ENCODE measurements at places on chromosomes 1 and 21.

GRCh38 chr1:98672189-98672588, 10.7 kb downstream of the SNX7 start:
- no peak for DNase-seq

DNA sequence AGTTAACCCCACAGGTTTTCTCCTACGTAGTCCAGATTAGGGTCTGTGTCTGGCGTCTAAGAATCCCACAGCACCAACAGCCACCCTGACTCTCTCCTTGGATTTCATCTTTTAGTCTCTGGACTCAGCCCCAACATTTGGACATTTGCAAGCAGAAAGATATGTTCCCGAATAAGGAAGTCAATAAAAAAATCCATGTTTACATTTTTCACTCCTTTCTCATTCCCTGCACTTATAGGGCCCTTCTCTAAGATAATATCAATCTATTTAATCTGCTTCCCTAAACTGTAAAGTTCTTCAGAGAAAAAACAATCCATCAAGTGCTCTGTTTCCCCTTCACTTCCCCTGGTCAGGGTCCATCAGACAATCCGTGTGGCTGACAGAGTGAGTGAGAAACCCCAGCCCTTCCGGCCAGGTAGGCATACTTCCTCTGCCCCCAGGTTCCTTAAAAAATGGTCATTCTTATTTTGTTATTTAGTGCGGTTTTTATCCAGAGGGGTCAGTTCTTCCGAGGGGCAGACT, 105.9 kb upstream of the CDC42BPA start:
- no peak for DNase-seq

DNA sequence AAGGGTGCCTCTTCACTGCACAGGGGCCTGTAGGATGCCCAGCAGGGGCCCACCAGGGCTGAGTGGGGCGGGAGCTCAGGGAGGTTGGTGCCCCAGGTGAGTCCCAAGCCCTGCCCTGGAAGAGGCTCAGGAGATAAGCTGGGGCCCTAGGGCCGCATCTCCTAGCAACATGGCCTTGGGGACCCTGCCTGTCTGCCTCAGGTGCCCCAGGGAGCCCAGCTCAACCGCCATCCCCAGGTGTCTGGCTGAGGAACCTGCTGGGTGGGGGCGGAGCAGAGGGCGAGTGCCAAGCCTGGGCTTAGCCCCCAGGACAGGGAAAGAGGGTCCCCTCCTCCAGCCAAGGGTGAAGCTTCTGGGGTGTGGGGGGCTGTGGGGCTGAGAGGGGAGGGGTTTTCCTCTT, 54.8 kb downstream of the FOXO6 start:
- no peak for DNase-seq

DNA sequence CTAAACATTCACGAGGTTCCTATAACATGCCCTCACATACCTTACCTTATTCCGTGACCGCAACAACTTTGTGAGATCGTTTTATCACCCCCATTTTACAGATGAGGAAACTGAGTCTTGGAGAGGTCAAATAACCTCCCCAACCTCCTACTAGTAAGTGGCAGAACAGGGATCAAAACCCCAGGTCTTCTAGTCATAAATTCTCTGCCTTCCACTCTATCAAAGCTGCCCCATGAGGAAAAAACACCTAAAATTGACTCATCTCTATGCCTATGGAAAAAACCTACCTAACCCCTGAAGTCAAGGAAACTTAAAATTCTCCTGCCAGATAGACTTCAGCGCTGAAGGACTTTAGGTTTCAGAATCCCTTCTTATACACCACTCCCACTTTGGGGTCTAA, 69.5 kb upstream of the ERRFI1 start:
- DNase-seq = no peak

Measured in DMS 273 treated with DMSO at 0.1 percent for 48 hours (cell line).